ENCODE measurements at places on chromosomes 12 and 14. TPM values are rescaled to one million over a fixed set of nuclear protein-coding genes. Genes with fewer than 3 reads are reported as not detected.

The TPH2 gene
- total RNA-seq = not detected

The CRACR2A gene
- total RNA-seq = 139 TPM

The DHRS2 gene
- total RNA-seq = 0.57 TPM

The PLEKHH1 gene
- 1.2 TPM for total RNA-seq

The FGF23 gene
- not detected for total RNA-seq

The CBLN3 gene
- 10.9 TPM for total RNA-seq

The FOXA1 gene
- not detected for total RNA-seq

The PZP gene
- not detected for total RNA-seq

The PRB4 gene
- not detected for total RNA-seq

The C3AR1 gene
- 1.6 TPM for total RNA-seq

The CELA1 gene
- 0.31 TPM for total RNA-seq

- DNase-seq = no peak
Measured at GRCh38 chr12:32265951-32266350, 133.4 kb upstream of the FGD4 start.

DNA sequence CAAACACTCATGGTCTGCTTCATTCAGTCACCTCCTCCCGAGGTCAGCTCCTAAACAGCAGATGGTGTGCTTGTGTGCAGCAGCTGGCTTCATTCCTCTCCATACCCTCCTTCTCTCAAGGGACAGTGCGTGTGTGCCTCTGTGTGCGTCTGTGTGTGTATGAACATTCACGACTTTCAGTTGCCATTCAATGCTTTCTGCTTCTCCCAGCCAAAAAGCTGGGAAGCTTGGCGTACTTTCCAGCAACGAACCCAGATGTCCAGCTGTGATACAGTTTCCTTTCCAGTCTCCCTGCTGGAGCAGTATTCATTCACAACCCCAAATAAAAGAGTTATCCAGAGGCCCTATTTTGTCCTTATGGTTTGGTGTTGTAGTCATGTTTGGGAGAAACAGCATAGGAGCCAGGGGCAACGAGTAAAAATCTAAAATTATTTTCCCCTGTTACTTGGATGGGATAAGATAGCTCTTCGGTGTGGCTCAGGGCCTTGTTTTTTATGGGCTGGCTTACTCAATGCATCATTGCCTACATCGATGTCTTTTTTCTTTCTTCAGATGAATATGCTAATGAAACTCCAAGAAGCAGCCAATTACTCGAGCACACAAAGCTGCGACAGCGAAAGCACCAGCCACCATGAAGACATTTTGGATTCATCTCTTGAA lies 379.3 kb downstream of the NAV3 start:
- no peak for DNase-seq

GRCh38 chr14:79652513-79653307 lies 558.6 kb downstream of the DIO2 start:
- DNase-seq = no peak

- DNase-seq = no peak
Measured at GRCh38 chr12:5587711-5588121, 155.8 kb downstream of the NTF3 start.

GRCh38 chr14:103741876-103742275 lies 26.3 kb downstream of the ZFYVE21 start:
- no peak for DNase-seq

- peak; percentile 84 for DNase-seq
Measured at GRCh38 chr12:24839268-24839791, 109.6 kb downstream of the BCAT1 start.

GRCh38 chr12:124632519-124632984 lies 65.1 kb upstream of the NCOR2 start:
- no peak for DNase-seq

DNA sequence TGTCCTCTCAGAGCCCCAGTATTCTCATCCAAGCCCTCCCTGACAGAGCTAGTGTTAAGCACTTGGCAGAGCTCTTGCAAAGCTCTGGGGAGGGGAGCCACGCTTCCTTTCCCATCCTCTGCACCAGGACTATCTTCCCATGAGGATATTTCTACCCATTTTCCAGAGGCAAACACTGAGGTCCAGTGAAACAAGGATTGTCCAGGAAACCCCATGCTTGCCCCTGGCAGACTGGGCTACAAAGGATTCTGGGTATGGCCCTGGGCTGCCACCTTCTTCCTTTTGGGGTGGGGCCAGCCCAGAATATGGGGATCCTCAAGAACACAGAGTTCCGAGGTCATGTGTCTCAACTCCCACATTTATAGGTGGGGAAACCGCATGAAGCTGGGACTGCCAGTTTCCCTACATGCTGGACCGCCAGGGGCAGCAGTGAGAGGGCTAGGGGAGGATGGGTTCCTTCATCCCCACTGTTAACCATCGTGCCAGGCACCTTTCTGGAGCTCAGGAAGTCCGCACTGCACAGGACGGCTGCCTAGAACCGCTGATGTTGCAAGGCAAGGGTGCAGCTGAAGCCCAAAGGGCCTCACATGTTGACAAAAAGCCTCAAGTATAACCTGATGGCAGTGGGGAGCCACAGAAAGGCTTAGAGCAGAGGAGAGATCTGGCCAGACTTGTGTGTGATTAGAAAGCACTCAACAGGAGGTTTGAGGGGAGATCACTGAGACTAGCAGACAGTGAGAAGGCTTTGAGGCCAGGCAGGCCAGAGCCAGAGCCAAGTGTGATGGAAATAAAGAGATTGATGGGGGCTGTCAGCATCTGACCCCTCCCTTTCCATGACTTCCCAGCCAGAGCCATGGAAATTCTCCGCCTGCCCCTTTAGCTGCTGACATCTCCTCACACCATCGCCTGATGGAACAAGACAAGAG lies 5.5 kb upstream of the CCDC85C start:
- no peak for DNase-seq

GRCh38 chr12:90304231-90304630 lies 595.6 kb upstream of the ATP2B1 start:
- DNase-seq = no peak

GRCh38 chr14:22737052-22737451 lies 29.4 kb upstream of the OXA1L start:
- DNase-seq = peak; percentile 60

DNA sequence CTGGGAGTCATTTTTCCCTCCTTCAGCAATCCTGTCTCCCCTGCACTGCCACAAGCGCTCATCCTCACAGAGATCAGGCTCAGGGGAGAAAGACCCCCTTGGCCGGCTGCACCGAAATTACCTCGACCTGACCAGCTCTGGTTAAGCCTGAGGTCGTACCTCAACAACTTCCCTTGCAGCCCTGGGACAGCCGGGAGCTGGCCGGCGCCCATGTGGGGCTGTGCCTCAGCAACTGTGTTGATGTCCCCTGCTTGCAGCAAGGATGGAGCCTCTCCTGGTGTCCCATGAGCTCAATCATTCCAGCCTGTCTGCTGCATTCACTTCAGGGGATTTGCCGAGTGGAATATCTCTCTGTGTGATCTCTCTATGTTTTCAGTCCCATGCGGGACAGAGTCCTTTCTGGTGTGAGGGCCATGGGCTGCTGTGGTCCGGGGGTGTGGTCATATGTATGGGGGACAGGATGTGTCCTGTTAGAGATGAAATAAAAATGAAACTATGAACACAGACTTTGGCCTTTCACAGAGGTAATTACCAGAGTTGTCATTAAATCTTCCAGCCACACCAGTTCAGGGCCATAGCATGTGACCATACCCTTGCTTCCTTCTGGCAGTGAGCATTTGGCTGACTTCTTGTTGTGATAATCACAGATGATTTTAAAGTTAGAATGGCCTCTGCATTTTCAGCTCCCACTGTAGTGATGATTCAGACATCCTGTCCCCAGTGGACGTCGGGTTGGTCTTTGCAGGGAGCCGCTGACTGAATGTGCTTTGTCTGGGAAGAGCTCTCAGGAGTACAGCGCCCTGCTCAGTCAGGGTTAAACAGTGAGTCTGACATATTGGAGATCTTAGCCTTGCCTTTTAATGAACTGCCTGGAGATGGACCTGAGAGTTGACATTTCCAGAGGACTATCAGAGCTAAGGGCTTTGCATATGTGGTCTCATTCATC lies 405.9 kb downstream of the AACS start:
- no peak for DNase-seq

DNA sequence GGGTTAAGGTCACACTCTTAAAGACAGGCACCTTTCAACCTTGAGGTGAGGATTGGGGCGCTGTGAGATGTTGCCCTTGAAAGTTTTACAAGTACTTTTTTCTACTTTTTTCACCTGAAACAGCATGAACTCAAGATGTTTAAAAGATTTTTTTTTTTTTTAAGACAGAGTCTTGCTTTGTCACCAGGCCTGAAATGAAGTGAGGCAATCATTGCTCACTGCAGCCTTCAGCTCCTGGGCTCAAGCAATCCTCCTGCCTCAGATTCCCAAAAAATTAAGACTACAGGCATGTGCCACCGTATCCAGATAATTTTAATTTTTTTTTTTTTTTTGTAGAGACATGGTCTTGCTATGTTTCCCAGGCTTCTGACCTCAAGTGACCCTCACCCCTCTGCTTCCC lies 243.9 kb downstream of the DIO2 start:
- DNase-seq = no peak

DNA sequence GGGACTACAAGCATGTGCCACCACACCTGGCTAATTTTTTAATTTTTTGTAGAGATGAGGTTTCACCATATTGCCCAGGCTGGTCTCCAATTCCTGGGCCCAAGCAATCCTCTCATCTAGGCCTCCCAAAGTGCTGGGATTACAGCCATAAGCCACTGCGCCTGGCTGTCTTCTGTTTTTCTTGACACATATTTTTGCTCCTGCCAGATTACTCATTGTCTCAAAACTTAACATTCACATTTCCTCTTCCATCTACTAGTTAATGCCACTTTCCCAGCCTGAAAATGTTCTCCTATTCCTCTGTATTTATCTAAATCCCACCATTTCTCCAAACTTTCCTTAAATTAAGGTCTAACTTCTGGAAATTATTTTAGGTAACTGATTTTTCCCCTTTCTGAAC lies 36.2 kb upstream of the KCNH3 start:
- DNase-seq = no peak

GRCh38 chr14:99718031-99718810 lies 34.1 kb downstream of the CYP46A1 start:
- no peak for DNase-seq

GRCh38 chr12:53991077-53991460 lies 6.1 kb downstream of the HOXC10 start:
- DNase-seq = no peak

GRCh38 chr14:90522571-90523191 lies 125.9 kb downstream of the CALM1 start:
- DNase-seq = peak; percentile 54

DNA sequence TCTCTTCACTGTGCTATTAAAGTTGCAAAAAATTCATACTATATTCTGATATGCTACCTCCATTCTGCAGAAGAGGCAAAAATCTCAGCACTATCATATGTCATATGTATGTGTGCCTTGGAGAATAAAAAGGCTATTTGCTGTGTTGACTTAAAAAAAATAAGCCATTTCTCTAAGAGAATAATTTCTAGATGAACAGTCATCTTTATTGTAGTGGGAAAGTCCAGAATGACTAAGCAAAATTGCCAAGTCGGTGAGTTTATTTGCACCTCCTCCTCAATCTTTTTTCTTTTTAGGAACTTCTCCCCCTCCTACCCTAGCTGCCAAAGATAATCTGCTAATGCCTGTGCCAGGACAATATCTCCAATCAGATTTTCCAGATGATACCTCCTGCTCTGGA lies 353.8 kb upstream of the FAR2 start:
- DNase-seq = no peak

DNA sequence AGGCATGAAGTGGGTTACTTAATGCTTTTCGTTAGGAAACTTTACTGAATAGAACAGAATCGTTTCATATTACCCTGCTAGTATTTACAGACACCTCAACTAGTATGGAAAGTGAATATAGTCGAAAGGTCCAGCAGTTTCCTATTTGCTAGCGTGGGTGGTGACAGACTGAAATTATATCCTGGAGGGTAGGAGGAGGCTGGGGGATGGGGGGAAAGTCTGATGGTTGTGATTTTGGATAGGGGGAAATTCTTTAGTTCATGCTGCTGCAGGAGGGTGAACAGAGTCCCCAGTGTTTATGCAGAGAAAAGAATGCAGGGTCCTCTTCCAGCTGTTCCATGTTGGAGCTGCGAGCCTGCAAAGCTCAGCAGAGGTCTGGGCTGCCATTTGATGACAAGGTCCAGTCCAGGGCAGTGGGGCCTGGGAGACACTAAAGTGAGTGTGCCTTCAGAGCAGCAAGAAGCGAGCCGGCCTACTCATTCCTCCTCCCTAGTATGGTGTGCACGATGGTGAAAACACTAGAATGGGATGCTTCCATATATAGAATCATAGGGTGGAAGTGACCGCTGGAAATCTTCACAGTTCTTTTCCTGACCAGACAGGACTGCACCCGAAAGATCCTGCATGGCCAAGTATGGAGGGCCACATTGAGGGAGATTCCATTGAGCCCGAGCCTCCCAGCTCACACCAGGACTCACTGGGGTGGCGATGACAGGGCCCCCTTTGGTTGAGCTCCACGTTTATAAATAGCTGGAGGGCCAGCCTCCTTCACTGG lies 2.1 kb downstream of the SAMD4A start:
- no peak for DNase-seq

DNA sequence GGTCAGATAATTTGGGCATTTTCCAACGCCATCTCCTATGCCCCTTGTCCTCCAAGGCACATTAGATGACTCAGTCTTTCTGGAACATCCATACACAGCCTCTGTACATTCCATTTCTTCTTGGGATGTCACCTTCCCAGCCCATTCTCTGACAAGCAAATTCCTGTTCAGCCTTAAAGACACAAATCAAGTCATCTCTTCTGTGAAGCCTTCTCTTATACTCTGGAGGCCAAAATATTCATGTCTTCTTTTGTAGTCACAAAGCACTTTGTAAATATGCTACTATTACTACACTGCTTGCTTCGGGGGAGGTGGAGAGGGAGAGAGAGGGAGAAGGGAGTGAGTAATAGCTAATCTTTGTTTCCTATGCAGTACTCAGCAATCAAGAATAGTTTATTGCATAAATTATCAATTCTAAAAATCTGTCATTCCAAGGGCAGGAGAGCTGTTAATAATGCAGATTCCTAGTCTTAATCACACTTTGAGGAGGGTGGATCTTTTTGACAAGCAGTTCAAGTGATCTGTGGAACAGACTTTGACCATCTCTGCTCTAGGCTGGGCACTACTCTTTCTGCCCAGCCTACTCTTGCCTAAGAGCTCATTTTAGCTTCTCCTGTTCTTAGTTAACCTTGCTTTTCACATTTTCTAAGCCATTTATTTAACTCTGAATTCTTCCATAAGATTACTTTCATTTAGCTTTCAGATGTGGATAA lies 27.9 kb downstream of the KCNMB4 start:
- no peak for DNase-seq

GRCh38 chr12:66799551-66799950 lies 120.7 kb upstream of the GRIP1 start:
- DNase-seq = no peak

DNA sequence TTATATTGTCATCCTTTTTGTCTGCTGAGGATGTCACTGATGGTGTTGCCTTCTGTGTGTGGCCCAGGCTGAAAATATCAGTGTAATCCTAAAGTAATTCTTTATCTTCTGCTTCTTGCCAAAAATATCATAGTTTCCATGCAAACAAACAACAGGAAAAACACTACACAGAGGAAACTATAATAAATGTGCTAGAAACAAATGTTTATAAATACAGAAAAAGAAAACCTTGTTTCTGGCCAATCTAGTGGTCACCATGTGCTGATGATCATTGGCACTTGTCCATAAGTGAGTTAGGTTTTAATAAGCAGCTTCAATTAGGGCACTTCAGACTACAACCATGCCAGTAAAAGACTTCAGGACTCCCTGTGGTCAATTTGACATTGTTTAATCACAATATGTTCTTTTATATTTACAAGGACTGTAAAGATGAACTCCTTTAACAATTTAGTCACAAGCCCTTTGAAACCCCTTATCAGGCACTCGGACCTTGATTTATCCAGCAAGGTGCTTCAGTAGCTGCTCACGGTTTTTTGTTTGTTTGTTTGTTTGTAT lies 124.8 kb downstream of the TMTC3 start:
- DNase-seq = no peak

- DNase-seq = peak; percentile 41
Measured at GRCh38 chr14:100620255-100621100, 33.3 kb upstream of the BEGAIN start.

All from natural killer cell treated with Interleukin-12 subunit alpha and Interleukin-12 subunit beta and Interleukin-15 and Interleukin-18, amount 100 ng/mL, for 72 hours (primary cell).